ENCODE measurements at places on chromosomes 11 and 22.
A peak's percentile ranks its signal among the peaks of the same experiment; 100 is the strongest.

GRCh38 chr11:312092-312816 is 1.6 kb upstream of the IFITM1 start:
- DNase-seq: no peak

- no peak for DNase-seq
Observed at GRCh38 chr22:19750507-19751490, 9.8 kb upstream of the TBX1 start.

DNA sequence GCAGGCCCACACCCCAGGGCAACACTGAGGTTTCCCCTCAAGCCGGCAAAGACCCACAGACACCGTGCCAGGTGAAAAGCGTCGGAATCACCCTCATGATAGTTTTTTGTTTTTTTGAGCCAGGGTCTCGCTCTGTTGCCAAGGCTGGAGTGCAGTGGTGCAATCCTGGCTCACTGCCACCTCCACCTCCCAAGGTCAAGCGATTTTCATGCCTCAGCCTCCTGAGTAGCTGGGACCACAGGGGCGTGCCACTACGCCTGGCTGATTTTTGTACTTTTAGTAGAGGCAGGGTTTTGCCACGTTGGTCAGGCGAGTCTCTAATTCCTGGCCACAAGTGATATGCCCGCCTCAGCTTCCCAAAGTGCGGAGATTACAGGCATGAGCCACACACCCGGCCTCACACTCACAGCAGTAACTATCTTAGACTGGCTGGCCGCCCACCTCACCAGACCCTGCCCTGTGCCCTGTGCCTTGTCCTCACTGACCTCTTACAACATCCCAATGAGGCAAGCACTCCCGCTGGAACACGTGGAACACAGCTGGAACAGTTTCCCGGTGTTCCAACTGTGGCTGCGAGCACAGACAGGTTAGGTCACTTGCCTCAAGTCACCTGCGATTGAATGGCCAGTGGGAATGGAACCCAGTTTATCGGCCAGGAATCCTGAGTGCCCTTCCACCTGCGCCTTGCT is 21.1 kb downstream of the LRRC10B start:
- no peak for DNase-seq

DNA sequence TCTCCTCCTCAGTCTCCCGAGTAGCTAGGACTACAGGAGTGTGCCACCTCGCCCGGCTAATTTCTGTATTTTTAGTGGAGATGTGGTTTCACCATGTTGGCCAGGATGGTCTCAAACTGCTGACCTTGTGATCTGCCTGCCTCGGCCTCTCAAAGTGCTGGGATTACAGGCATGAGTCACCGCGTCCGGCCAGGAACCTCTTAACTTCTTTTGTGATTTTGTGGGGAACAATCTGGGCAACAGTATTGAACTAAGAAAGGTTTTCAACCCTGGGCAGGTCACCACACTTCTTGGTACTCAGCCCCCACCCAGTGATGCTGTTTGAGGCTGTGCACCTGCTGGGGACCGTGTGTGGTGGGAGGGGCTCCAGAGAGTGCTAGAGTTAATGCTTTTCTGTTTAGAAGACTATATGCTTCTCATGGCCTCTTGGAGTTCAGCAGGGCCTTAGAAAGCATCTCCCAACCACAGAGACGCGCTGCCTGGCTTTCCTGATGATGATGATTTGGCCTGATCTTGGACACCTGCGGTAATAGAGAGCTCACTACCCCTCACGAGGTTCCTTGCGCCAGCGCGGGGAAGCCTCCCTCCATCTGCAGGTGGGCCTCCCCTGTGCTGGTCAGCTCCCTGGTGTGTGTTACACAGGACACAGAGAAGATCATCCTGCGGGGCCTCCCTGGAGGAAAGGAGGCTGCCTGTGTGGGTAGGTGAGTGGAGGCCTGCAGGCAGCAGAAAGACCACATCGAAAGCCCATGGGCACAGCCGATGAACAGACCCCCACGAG is 1.2 kb downstream of the DENND6B start:
- DNase-seq: no peak

- no peak for DNase-seq
Observed at GRCh38 chr11:130435671-130436070, 7.3 kb upstream of the ADAMTS8 start.

DNA sequence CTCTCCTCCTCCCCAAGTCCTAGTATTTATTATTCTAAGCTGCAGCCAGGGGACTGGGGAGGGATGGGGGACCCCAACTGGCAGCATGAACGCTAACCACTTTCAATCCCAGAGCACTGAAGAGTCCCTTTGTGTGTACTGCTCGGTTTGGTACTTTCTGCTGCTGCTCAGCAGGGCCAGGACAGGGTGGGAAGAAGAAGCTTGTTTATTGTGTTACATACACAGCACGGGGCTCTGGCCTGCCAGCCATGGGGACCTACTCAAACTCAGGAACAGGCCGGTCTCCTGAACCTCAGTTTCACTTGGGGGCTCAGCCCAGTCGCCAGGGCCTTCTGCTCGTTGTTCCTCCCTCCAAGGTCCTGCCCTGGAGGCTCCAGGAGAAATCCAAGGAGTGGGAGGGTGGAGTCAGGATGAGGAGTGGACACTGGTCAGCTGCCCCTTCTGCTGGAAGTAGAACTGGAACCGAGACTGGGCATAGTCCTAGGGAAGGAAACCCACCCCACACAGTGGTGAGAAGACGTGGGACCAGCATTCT is 616 bp upstream of the CPT1B start:
- no peak for DNase-seq

DNA sequence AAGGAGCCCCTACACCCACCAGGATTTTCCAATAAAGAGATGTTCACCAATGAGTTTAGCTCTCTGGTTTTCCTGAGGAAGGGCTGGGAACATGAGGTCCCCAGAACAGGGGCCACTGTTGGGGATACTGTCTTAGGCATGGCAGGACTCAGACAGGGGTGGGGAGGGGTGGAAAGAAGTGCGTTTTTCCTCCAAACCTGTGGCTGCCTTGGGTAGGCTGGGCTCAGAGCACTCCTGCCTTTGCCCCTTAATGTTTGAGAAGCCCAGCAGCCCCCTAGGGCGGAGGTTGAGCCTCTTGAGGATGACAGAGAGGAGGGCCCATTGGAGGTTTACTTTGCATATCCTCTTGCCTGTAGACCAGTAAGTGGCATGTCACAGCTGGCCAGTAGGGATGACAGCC is 10.6 kb downstream of the MTFP1 start:
- DNase-seq: no peak

DNA sequence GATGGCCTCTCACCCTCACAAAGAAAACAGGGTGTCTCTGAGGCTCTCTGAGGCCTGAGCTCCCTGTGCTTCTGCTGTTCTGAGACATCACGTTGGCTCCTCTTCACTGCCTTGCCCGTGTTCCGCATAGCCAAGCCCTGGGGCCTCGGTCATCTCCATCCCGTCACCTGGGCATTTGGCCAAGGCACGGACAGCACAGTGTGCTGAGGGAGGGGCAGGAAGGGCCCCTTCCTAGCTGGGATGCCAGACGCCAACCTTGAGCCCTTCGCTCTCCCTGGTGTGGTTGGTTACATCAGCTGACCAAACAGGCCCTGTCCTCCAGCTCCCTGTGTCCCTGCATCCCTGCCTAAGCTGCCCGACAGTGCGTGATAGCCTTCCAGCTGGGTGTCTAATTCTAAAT is 25.9 kb downstream of the MOV10L1 start:
- no peak for DNase-seq

DNA sequence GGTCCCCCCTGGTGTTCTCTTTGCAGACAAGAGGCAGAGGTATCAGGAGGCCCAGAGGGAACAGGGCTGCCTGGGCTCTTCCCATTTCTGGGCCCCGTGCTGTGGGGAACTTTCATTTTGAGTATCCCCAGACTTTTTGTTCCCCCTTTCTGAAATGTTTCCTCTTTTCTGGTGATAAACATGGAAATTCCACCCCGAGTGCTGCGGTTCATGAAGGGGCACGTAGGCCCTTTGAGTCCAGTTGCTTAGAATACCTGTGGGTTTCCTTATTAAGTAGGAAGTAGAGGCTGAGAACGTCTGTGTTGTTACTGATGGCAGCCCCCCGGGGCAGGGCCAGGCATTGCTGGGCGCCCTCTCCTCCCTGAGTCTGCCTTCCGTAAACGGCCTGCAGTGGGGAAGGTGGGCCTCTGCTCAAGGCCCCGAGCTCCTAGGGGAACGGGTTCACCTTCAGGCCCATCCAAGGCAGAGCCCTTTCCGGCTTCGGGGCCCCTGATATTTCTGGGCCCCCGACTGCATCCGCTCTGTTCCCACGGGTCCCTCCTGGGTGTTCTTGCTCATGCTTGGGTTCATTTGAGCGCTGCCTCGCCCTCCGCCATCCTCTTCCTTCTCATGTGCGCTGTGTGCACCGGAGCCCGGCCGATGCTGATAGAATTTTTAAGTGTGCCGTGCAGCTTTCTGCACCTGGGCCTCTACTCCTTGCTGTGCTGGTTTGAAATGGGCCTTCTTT is 12.0 kb downstream of the TBC1D22A start:
- DNase-seq: no peak

- no peak for DNase-seq
Observed at GRCh38 chr11:65130631-65131416, 3.5 kb downstream of the SYVN1 start.

DNA sequence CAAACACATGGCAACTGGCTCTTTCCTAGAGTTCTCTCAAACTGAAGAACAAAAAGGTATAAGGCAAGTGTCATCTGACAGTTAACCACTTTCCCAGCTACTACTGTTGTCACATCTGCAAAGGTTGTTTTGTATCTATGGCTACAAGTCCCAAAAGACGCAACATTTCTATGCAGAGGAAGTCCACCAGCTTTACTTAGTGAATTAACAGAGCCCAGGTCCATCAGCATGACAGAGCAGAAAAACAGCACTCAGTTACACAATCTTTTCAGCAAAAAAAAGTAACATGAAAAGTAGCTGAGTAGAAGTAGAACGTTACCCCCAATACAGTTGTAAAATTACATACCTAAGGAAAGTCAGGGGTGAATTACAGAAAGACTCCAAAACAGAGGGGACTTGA is 12.1 kb downstream of the CPSF7 start:
- DNase-seq: no peak

DNA sequence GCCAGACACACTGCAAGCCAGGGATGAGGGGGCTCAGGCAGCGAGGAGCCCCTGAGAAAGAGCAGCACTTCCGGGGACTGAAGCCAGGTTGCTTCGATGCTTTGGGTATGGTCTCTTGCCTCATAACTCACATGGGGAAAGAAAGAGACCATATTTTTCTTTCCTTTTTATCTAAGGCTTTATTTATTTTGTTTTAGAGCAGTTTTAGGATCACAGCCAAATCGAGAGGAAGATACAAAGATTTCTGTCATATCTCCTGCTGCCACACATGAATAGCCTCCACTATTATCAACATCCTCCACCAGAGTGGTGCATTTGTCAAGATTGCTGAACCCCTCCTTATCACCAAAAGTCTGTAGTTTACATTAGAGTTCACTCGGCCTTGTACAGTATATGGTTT is 24.3 kb upstream of the ADSL start:
- no peak for DNase-seq

DNA sequence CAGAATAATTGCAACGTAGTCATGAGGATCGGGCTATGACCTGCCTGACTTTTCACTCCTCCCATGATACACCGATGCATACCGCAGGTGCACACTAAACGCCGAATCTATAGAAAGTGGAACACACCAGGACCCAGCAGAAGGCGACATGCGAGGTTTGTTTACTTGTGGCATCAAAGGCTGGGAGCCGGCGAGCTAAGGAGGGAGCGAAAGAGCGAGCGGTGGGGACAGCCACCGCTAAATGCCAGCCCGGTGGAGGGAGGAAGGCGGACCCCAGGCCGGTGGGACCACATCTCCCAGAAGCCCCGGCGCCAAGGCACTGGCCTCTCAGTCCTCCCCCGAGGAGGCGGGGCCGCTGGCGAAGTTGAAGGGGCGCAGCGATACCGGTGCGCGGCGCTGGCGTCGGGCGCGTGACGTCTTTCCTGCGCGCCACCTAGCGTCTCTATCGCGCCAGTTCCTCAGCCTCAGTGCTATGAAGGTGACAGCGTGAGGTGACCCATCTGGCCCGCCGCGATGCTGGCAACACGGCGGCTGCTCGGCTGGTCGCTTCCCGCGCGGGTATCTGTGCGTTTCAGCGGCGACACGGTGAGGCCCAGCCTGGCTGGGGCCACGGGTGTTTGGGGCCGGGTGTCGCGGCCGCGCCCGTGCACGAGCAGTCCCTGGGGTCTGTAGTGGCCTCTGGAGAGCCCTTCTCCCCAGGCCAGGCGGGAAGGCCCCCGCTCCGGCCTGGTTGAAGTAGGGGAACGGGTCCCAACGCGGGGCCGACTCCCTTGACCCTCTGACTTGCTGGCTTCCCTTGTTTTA is at the start of gene NDUFV1:
TSS of gene NDUFV1 (plus strand) at position 445 of the 804 bp plus-strand sequence. CDS start at position 514, 69 bp downstream.
- DNase-seq: peak; percentile 94

GRCh38 chr11:8828580-8829361 is 82.2 kb upstream of the AKIP1 start:
- no peak for DNase-seq

- DNase-seq: no peak
Observed at GRCh38 chr22:28299309-28299708, 380.3 kb upstream of the PITPNB start.

DNA sequence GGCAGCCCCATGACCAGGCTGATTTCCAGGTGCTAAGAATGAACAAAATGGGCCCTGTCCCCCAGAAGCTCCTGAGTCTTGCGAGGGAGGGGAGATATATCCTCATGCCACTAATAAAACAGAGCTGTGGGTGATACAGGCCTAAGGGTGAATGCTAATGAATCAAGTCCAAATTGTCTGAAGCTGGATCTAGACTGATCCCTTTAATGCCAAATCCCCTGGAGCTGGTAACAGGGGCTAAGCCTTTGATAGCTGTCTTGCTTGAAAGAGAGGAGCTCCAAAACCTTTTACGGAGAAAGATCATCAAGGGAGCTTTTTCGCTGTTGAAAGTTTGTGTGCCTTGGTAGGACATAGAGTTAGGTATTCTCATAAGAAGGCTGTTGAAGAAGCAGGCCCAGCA is 79.7 kb downstream of the PPFIBP2 start:
- DNase-seq: no peak

DNA sequence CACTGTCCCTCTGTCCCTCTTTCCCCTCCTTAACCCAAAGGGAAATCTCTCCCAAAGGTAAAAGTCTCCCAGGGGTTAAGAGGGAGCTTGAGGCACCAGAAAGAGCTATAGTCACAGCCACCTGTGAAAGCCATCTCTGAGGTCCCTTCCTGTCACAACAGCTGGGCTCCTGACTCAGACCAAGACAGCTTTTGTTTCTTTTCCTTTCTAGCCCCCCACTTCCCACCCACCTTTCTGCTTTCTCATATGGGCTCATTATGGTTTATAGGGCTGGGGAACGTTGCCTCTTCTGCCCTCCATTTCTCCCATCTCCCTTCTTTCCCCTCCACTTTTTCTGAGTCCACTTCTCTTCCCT is 19.1 kb downstream of the MIF start:
- no peak for DNase-seq
